ENCODE measurements at places on chromosomes 5 and 9.

- no peak for DNase-seq
Measured at GRCh38 chr5:125657936-125658335, 765.3 kb upstream of the GRAMD2B start.

DNA sequence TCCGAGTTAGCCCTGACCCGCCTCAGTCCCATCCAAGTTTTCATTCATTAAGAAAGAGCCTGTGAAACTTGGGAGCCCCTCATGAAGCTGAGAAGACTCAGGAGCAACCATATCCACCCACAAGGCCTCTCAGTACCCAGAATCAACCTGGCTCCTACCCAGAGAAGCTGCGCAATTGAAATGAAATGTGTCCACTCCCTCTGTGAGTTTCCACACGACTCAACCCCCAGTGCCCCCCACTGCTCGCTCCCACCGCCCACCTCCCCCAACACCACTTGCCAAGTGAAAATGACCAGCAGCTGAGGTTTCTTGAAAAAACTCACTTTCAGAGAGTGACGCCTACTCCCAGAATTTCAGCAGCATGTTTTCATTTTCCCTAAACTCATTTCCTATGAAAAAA lies 104.6 kb downstream of the CDK5RAP2 start:
- DNase-seq = no peak

GRCh38 chr5:74722271-74722670 lies 37.2 kb downstream of the HEXB start:
- no peak for DNase-seq

DNA sequence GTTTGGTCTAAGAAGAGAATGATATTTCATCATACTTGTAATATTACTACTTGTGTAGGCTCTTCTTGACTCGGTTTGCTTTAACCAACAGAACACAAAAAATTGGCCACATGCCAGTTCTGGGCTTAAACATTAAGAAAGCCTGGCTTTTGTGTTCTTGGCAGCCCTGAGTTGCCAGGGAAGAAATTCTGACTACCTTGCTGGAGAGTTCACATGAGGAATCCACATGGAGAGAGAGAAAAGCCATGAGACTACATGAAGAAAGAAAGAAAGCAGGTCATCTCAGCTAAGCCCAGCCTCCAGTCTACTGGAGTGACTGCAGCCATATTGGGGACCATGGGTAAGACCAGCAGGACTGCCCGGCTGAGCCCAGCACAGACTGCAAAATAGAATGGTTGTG lies 524.8 kb downstream of the RAB3C start:
- DNase-seq = no peak

- DNase-seq = no peak
Measured at GRCh38 chr5:96928931-96929708, 6.8 kb upstream of the LNPEP start.

- no peak for DNase-seq
Measured at GRCh38 chr5:120509053-120509452, 45.0 kb downstream of the PRR16 start.

GRCh38 chr5:78907255-78907891 lies 77.7 kb downstream of the ARSB start:
- no peak for DNase-seq

- DNase-seq = no peak
Measured at GRCh38 chr5:102307232-102307631, 11.1 kb upstream of the SLCO4C1 start.

DNA sequence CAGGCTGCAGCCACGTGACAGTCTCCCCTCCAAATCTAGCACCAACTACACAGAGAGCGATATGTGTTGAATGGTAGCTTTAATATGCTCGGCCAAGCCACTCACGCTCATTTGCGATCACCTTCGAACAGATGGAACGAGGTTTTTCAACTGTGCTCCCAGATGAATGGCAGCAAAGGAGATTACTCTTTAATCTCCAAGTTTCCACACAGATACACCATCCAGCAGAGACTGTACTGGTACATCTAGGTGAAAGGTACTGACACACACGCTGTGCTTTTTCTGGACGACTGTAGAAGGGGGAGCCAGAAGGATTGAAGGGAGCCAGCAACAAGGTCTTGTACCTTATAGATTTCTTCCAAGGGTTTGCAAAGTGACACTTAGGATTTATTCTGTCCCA lies 263.9 kb downstream of the NR3C1 start:
- DNase-seq = no peak

DNA sequence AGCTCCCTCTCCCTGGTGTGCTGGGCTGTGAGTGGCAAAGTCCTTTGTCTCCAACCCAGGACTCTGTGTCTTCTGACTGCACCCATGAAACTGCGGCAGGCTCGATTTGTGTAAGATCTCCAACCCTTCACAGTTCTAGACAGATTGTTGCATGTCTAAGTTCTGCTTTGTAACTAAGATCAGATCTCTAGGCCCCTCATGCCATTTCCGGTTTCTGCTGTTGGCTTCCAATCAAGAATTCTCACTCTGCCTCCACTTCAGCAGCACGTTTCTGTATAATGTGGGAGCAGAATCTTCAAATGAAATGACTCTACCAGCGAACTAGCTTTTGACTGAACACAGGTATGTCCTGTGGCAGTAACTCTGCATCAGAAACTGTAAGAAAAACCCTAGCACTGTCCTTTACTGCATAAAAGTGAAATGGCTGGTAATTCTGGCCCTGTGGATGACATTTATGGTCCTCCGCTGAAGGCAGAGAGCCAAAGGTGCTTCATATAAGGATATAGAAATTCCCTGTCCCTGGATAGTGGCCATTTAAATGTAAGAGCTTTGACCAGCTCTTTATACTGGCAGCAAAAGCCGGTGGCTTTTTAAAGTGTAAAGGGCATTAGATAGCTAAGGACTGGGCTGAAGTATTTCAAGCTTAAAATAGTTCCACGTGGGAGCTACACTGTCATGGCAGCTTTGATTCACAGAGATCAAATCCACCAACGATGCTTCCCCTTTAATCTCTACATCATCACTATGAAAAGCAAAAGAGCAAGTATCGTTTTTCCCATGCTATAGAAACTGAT lies 319.0 kb upstream of the CDH6 start:
- no peak for DNase-seq

DNA sequence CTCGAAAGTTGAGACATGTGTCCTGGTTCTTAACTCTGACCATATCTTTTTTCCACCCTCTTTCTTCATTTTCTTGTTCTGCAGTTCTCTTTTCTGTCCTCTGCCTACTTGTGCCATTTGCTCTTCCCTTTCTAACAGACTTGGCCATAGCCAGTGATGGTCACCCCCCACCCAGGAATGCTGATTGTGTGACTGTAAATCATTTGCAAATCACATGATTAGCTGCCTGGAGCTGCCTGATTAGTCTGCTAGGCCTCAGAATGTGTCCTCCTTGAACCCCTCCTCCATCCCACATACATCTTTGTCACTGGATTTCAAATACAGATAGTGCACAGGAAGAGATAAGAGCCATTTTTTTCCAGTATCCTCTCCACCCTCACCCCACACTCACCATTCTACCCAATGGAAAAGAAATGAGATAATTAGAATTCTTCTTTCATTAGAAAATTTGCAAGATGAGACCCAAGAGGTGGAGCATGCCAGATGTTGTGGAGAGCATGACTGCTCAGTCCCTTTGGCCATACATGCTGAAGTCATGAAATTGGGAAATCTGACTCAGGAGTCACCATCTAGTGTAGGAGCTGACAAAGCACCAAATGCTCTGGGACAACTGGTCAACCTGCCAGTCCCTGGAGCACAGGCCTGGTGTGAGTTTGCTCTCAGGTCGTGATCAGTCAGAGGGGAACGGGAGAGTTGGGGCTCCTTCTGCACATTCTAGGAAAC lies 538.2 kb downstream of the CCDC171 start:
- no peak for DNase-seq

DNA sequence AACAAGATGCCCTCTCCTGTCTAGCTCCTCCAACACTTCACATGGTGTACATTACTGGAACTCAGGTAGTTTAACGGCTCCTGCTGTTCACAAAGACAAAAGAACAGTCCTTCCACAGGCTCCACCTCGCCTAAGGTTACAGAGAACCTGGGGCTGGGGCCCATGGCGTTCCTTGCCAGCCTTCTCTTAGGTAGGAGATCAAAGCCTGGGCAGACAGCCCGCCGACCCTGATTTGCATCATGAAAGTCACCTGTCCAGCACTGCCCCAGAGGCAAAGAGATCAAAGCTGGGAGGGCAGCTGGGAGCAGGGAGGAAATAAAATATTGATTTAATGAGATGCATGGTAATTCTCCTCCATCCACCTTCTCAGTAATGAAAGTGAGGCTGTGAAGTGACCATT lies 115.0 kb upstream of the SLIT3 start:
- DNase-seq = no peak

DNA sequence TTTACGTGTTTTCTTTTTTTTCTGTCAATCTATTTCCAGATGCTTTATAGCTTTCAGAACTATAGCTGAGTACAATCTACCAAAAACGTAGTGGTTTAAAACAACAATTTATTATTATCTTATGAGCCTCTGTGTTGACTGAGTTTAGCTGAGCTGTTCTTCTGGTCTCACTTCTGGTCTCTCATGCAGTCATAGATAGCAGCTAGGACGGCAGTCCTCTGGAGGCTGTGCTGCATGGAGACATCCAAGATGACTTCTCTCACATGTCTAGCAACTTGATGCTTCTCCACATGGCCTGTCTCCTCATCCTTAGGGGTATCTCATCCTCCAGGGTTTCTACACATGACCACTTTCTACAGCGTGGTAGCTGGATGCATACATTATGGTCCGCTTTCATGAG lies 22.0 kb upstream of the RAD23B start:
- no peak for DNase-seq

DNA sequence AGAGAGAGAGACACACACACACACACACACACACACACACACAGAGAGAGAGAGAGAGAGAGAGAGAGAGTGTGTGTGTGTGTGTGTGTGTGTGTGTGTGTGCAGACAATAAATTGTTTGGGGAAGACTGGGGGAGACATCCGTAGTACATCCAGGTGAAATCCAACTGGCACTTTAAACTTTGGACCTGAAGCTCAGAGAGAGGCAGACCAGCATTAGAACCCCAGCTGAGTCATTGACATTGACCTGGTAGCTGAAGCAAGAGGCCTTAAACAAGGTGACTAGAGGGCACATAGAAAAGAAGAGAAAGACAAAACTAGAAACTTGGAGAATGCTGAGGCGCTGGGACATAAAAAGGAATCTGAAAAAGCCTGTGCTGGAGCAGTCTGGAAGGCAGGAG lies 251.5 kb downstream of the CRB2 start:
- DNase-seq = no peak

GRCh38 chr5:170565072-170565471 lies 61.3 kb downstream of the KCNIP1 start:
- DNase-seq = no peak

DNA sequence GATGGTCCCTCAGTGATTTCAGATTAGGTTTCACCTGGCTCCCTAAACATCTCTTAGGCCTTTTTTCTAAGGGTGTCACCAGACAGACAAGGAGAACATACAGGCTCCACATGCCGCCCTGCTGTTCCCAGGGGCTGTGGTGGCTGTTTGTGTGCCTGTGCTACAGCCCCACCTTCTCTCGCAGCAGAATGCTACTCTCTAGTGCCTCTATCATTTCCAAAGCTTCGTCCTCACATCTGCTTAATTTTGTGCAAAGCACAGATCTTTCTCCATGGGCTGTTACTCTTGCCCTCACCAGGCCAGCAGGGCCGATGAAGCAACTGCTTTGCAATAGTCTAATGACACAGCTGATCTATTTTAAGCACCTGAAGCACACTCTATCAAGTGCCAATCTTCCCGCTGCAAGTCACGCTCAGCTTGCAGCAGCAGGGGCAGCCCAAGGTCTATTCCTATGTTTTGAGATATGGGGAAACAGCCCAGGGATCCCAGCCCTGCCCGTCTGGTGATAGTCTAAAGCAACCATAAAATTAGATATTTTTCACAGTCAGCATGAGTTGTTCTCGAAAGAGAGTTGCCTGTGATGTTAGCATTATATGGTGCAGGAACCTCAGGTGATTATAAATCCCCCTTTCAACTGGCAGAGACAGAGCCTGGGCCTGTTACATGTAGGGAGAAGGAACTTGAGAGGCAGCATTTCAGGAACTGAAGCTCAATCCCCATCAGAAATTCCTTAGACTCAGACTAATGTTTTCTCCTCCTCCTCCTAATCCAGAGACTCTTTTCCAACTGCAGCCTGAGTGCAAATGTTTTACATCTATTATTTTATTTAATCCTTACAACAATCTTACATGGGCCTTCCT lies 12.7 kb downstream of the ABLIM3 start:
- DNase-seq = no peak

DNA sequence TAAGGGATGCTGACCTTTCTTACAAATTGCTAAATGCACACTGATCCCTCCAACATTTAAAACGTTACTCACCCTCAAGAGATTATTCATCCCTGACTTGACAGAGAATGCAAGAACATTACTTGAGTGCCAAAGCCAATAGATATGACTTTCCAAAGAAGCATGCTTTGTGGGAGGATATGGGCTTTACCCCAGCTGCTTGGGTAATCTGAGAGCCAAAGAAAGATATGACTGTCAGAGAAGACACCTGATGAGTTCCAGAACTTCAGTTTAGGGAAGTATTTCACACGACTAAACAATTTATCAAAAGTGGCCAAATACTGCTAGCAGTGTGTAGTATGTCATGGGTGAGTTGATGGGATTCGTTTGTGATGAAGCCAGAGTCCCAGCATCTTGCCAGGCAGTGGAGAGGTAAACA lies 7.4 kb upstream of the SPDL1 start:
- DNase-seq = no peak

DNA sequence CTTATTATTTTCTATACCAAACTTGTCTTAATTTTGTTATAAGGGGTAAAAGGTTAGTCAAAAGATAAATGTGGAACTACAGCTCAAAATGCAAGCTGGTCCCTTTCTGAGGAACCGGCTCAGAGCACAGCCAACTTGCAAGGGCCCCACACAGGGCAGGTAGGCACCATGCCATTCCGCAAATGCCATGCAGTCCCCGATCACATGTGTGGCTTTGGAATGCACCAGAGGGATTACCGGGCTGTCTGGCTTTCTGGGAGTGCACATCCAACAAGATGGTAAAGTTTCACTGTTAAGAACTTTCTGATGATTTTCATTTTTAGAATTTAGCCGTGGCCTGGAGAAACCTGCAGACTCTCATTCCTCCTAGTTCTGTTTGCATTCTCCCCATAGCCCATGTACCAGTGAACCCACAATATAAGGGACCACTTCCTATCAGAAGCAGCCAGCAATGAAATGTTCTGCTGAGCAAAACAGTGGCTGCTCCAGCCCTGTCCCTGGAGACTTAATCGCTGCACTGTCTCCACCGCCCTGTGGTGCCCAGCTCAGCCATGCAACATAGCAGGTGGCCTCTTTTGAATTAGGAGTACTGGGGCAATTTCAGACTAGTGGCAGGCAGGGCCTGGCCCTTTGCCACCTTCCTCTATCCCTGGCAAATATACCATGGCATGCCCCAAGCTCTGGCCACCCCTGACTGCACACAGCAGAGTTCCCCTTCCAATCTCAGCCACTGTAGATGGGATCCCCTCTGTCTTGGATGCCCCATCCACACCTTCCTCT lies 11.4 kb downstream of the SHB start:
- no peak for DNase-seq

- no peak for DNase-seq
Measured at GRCh38 chr9:22401671-22402070, 45.0 kb upstream of the DMRTA1 start.
